Smooth muscle cell of the pulmonary artery (primary cell): ENCODE measurements at places on chromosomes 11 and 22. TPM values are rescaled to one million over a fixed set of nuclear protein-coding genes. Genes with fewer than 3 reads are reported as not detected.

Gene TCN2
- 5.5 and 7.4 TPM in 2 replicates for total RNA-seq

Gene SYCE3
- not detected in 2 replicates for total RNA-seq

Gene MICAL3
- total RNA-seq, result 20.3 and 44.9 TPM in 2 replicates

Gene TRIM49
- total RNA-seq, result not detected in 2 replicates

Gene CDKN1C
- 1.2 and 1.3 TPM in 2 replicates for total RNA-seq

Gene CALCB
- total RNA-seq, result not detected in 2 replicates

Gene MMP10
- total RNA-seq, result 3.8 and 5.1 TPM in 2 replicates

Gene SLC5A12
- not detected in 2 replicates for total RNA-seq

Gene GDPD5
- total RNA-seq, result 4.1 and 9.4 TPM in 2 replicates

Gene TMEM9B
- total RNA-seq, result 44.3 and 49.7 TPM in 2 replicates

Gene MRPL23
- total RNA-seq, result 55.7 and 57.7 TPM in 2 replicates
